ENCODE measurements at places on chromosomes 13 and 19.
A peak's percentile ranks its signal among the peaks of the same experiment; 100 is the strongest.

GRCh38 chr13:97986835-97987234, 33.4 kb downstream of the IPO5 start:
- H3K36me3 ChIP-seq = peaks cover 65% of the 10 kb centered on the region
- no peak for DNase-seq
- no peaks in the 10 kb centered on the region for H3K4me1 ChIP-seq
- H3K27me3 ChIP-seq = no peaks in the 10 kb centered on the region

GRCh38 chr13:81275666-81276258, 934.8 kb upstream of the SPRY2 start:
- no peaks in the 10 kb centered on the region for H3K4me1 ChIP-seq
- no peak overlapping the region for H3K4me3 ChIP-seq
- H3K27ac ChIP-seq = no peak overlapping the region
- no peaks in the 10 kb centered on the region for H3K27me3 ChIP-seq

DNA sequence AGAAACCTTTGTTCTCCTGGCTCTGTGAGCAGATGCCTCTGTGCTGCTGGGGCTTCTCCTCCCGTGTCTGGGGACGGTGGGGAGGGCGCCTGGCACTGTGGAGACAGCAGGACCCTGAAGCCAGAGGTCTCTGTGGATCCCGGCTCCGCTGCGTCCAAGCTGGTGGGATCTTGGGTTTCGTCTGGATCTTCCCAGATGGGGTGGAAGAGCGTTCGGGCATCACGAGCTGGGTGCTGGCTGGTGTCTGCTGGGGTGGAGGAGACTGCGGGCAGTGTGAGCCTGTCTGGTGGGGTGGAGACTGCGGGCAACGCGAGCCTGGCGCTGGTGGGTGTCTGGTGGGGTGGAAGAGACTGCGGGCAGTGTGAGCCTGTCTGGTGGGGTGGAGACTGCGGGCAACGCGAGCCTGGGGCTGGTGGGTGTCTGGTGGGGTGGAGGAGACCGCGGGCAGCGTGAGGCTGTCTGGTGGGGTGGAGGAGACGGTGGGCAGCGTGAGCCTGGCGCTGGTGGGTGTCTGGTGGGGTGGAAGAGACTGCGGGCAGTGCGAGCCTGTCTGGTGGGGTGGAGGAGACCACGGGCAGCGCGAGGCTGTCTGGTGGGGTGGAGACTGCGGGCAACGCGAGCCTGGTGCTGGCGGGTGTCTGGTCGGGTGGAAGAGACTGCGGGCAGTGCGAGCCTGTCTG, 5.6 kb downstream of the TEX29 start:
- no peak overlapping the region for H3K4me3 ChIP-seq
- DNase-seq = no peak
- H3K27me3 ChIP-seq = no peaks in the 10 kb centered on the region
- no peaks in the 10 kb centered on the region for H3K36me3 ChIP-seq

DNA sequence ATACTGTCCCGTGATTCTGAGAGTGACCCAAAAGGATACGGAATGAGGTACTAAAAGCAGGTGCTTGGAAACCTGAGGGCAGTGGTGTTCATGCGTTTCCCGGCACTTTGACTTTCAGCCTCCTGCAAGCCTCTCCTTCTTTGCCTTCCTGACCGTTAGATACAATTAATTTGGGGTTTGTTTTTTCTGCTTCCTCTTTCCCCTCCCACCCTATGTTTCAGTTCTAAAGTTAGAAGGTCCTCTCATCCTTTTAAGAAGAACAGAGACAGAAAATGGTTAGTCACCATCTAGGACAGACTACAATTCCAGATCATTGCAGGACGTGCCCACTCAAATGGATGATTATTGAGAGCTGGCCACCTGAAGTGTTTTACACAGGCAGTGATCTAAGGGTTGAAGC, 1.8 kb upstream of the LILRB4 start:
- no peaks in the 10 kb centered on the region for H3K36me3 ChIP-seq
- H3K27ac ChIP-seq = no peak overlapping the region
- no peaks in the 10 kb centered on the region for H3K4me1 ChIP-seq
- DNase-seq = no peak
- no peak overlapping the region for H3K4me3 ChIP-seq

GRCh38 chr19:38795549-38795948, 6.5 kb downstream of the LGALS7B start:
- H3K4me1 ChIP-seq = peaks cover 4% of the 10 kb centered on the region
- H3K27me3 ChIP-seq = no peaks in the 10 kb centered on the region
- H3K4me3 ChIP-seq = no peak overlapping the region
- H3K27ac ChIP-seq = no peak overlapping the region
- DNase-seq = no peak

GRCh38 chr13:35791184-35791851, 314.8 kb upstream of the MAB21L1 start:
- no peak for DNase-seq
- H3K27me3 ChIP-seq = no peaks in the 10 kb centered on the region

GRCh38 chr13:61277586-61278276, 137.9 kb downstream of the PCDH20 start:
- H3K4me3 ChIP-seq = no peak overlapping the region
- H3K27me3 ChIP-seq = no peaks in the 10 kb centered on the region
- no peak overlapping the region for H3K27ac ChIP-seq
- no peak for DNase-seq

- H3K36me3 ChIP-seq = peaks cover 13% of the 10 kb centered on the region
- H3K4me3 ChIP-seq = no peak overlapping the region
- no peak for DNase-seq
- H3K4me1 ChIP-seq = peaks cover 8% of the 10 kb centered on the region
- no peak overlapping the region for H3K27ac ChIP-seq
Measured at GRCh38 chr19:17090583-17090982, 15.0 kb downstream of the MYO9B start.

GRCh38 chr19:41367848-41368301, 3.9 kb upstream of the B9D2 start:
- no peak for DNase-seq
- no peak overlapping the region for H3K27ac ChIP-seq
- no peaks in the 10 kb centered on the region for H3K27me3 ChIP-seq
- peaks cover 16% of the 10 kb centered on the region for H3K4me1 ChIP-seq

DNA sequence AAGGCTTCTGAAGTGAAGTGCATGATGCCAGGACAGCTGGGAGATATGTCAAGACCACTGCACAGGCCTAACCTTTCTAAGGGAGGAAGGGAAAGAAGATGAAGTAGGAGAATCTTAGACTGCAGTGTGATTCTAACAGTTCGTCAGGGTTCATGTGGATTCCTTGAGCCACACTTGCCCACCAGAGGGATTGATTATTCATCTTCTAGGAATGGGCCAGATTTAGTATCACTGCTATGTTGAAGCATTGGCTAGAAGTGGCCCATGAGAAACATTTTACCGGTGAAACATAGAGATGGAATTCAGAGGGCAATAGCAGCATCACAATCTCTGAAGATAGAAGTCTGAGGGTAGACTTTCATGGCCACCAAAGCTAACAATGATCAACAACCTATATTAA, 550.8 kb upstream of the SLITRK1 start:
- DNase-seq = no peak
- no peaks in the 10 kb centered on the region for H3K36me3 ChIP-seq
- H3K27ac ChIP-seq = no peak overlapping the region
- H3K4me1 ChIP-seq = no peaks in the 10 kb centered on the region
- no peaks in the 10 kb centered on the region for H3K27me3 ChIP-seq
- no peak overlapping the region for H3K4me3 ChIP-seq

DNA sequence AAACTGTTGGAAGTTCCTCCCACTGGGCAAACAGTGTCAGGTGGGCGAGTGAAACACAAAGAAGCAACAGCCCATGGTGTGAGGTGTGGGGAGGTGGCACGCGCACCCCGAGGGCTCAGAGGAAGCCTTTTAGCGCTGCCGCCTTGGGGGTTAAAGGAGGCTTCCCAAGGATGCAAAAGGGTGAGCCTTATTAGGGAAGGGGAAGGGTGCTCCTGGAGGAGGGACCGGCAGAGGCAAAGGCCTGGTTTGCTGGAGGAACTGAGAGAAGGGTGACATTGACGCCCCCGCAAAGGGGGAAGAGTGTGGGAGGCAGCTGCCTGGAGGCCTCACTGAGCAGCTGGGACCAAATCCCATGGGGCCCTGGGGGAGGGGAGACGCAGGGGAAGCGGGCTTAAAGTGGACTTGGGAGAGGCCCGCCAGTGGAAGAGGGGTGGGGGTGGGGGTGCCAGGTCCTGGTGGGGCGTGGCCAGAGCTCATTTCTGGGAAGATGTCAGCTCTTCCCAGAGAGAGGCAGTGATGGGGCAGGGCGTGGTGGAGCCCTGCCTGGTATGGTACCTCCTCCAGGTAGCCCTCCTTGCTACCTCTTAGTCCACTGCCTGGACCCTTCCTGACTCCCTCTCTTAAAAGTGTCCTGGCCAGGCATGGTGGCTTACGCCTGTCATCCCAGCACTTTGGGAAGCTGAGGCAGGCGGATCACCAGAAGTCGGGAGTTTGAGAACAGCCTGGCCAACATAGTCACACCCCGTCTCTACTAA, 12.0 kb upstream of the FCHO1 start:
- no peaks in the 10 kb centered on the region for H3K27me3 ChIP-seq
- no peak for DNase-seq
- no peak overlapping the region for H3K27ac ChIP-seq
- peaks cover 8% of the 10 kb centered on the region for H3K36me3 ChIP-seq
- no peak overlapping the region for H3K4me3 ChIP-seq
- H3K4me1 ChIP-seq = no peaks in the 10 kb centered on the region

- H3K36me3 ChIP-seq = no peaks in the 10 kb centered on the region
- peak overlapping the region; percentile 63 for H3K4me3 ChIP-seq
- peak overlapping the region; percentile 52 for H3K27ac ChIP-seq
Measured at GRCh38 chr19:5686326-5686646, 3.8 kb upstream of the RPL36 start.

- no peak for DNase-seq
- no peaks in the 10 kb centered on the region for H3K4me1 ChIP-seq
- no peaks in the 10 kb centered on the region for H3K27me3 ChIP-seq
- no peak overlapping the region for H3K4me3 ChIP-seq
- no peak overlapping the region for H3K27ac ChIP-seq
Measured at GRCh38 chr19:3450796-3451411, 29.4 kb downstream of the SMIM24 start.

DNA sequence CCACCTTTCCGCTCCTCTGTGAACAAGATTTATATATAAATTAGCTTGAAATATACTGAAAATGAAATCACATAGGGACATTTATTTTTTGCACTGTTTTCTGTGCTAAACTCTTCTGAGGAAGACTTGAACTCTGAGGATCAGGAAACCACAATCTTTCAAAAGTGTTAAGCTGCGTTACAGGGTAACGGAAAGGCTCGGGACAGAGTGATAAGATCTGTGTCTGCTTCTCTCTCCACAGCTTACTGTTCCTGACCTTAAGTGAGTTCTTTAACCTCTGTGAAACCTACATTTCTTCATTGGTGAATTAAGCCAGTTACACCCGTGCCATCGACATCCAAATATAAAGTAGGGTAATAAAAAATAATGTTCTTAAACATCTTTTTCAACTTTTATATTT, 38.9 kb downstream of the DACH1 start:
- no peak for DNase-seq
- H3K4me3 ChIP-seq = no peak overlapping the region

GRCh38 chr13:77859450-77859849, 59.2 kb downstream of the EDNRB start:
- H3K27ac ChIP-seq = no peak overlapping the region
- DNase-seq = no peak
- H3K4me3 ChIP-seq = no peak overlapping the region

Data from effector memory CD4-positive, alpha-beta T cell (primary cell).